Activated gamma-delta T cell (primary cell): ENCODE measurements at places on chromosomes 12 and 14.

GRCh38 chr14:49946320-49947141, 53.6 kb downstream of the ARF6 start:
- no peak for DNase-seq

DNA sequence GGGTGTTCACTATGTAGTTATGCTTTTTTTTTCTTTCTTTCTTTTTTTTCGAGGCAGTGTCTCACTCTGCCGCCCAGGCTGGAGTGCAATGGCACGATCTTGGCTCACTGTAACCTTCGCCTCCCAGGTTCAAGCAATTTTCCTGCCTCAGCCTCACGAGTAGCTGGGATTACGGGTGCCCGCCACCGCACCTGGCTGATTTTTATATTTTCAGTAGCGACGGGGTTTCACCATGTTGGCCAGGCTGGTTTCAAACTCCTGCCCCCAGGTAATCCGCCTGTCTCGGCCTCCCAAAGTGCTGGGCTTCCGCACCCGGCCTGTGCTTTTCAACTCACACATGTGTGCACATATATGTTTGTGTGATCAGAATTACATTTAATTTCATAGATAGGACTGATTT, 38.9 kb upstream of the AMN start:
- no peak for DNase-seq

GRCh38 chr12:14884458-14884878, 1.2 kb downstream of the MGP start:
- DNase-seq, result no peak

GRCh38 chr14:60648934-60649874, at the start of gene SIX1:
TSS of gene SIX1 (minus strand) at chr14:60649477. CDS start at chr14:60649189, 288 bp downstream.
- DNase-seq, result no peak

DNA sequence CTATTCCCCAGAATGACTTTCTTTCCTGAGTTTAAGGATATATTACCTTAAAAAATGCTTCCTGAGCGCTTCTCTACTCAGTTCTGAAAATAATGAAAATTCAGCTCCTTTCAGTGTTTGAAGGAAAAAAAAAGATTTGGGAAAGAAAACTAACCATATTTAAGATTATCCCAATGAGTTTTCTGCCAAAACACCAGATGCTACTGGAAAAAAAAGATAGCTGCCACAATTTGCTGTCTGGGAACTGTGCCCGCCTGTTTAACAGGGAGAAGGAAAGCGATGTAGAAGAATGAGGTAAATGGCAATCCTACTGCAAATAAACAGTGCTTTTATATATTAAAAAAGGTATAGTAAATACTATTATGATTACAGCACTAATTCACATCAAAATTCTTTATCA, 367.6 kb upstream of the PRICKLE1 start:
- DNase-seq, result no peak

- DNase-seq, result no peak
These were observed 5.5 kb downstream of the CKB start for GRCh38 chr14:103517174-103517566.

GRCh38 chr12:107657133-107657532, 28.5 kb upstream of the PWP1 start:
- DNase-seq, result no peak

- no peak for DNase-seq
These were observed 58.0 kb downstream of the LGMN start for GRCh38 chr14:92690171-92691011.

DNA sequence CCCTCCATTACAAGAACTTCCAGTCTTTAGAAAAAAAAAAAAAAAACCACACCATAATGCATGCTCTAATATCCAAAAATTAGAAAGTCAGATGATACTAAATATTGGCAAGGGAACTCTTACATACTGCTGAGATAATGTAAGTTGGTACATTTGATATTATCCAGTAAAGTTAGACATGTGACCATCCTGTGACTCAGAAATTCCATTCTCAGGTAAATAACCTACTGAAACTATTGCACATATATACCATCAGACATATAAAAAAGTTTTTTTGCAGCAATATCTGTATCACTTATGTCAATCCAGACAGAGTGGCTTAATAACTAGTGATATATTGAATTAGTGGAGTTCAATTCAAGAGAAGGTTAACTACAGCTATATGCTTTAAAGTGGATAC, 63.5 kb downstream of the KITLG start:
- DNase-seq, result no peak

- no peak for DNase-seq
These were observed 6.9 kb upstream of the ABHD12B start for GRCh38 chr14:50864946-50865345.
